ENCODE measurements at places on chromosomes 1 and 21.

DNA sequence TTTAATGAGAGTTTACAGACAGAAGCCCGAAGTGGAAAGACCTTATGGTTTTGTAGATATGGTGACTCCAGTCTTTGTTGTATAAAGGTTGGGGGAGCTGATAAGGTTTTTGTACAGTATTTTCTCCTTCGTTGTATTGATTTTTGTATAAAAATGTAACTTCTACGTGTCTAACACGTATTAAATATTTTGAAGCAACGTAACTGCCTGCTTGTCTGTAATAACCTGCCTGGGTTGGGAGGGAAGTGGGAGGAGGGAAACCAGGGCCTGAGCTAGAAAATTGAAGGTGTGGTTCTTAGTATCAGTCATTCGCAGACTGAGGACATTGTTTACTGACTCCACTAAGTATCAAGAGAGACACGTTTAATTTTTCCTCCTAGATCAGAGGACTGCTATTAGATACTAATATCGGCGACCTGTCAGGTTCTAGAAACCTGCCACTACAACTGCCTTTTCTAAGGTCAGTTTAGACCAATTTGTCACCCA lies 2.2 kb downstream of the IER5 start:
- no peak for DNase-seq

- DNase-seq: no peak
These were observed 63.3 kb downstream of the PBX1 start for GRCh38 chr1:164622068-164622845.

DNA sequence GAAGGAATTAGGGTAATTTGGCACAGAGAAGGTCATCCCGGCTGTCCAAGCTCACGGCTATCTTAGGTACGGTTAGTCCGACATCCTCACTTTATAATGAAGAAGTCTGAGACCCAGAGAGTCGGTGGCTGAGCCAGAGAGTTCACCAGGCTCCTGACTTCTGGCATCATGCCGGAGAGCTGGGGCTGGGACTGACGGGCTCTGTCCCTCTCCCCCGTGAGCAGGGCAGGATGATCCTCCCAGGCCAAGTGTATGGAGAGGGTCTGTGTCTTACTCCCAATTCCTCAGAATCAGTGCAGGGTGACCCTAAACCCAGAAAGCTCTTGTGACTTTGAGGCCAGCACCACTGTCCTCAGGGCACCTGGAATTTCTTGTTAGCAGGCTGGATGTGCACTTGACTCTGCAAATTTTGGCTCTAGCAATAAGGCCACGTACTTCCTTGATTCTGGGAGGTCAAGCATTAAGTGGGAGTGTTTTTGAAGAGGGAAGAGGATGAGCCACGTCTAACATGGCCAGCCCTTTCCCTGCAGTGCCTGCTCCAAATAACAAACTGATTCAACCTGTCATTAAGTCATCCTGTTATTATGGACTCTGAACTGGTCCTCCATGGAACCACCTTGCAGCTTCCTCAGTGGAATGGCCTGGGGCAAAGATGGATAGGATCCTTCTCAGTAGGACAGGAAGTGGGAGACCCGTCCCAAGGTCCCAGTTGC lies 20.8 kb upstream of the BTG2 start:
- no peak for DNase-seq

DNA sequence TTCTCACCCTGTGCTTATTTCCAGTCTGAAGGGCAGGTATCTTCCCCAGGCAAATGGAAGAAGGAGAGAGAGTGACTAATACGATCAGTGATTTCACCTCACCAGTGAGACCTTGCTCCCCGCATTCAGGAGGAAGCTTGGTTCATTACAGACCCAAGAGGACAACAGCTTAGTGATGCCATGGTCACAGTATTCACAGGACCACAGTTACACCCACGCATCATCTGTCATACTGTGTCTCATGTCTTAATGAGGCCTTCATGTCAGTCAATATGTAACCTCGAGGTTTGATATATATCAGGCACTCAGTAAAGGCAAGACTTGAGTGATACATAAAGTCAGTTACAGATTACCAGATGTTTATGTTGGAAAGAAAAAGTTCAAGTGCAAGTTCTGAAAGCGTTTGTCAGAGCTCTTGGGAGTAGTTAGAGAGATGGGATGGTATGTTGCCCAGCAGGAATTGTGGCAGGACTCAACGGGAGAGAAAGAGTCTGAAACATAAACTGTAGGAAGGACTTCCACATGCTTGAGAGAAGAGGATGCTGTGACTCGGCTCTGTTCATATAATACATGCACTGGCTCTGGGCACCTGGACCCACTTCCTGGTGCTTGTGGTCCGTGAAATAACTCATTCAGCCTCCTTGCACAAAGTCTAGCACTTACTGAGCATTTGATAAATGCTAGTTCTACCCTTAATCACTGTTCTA lies 33.3 kb downstream of the GNPAT start:
- DNase-seq: no peak

- no peak for DNase-seq
These were observed 58.5 kb downstream of the PHACTR4 start for GRCh38 chr1:28428012-28428411.

DNA sequence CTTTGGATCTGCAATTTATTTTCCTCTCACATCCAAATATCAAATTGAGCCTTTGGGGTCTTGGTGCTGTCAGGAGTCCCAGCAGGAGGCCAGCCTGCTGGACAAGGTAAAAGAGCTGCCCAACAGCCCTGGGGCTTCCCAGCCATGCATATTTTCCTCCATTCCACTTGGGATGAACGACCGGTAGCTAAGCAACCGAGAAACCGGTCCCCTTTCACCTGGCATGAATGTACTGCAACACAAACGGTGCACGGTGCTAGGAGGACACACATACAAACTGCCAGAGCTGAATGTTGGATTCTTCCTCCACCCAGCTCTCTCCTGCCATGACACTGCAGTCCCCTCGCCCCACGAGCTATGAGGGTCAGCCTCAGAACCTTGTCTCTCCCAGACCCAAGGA lies 42.7 kb downstream of the BCAR3 start:
- DNase-seq: no peak
